Left ventricle myocardium superior (tissue), 1 donor: ENCODE measurements at places on chromosomes 3 and 15. TPM values are rescaled to one million over a fixed set of nuclear protein-coding genes. Genes with fewer than 3 reads are reported as not detected.
A peak's percentile ranks its signal among the peaks of the same experiment; 100 is the strongest.

- DNase-seq, result no peak
Measured at GRCh38 chr15:91061997-91062396, 38.1 kb upstream of the SV2B start.

GRCh38 chr3:81929697-81930096 lies 168.3 kb upstream of the GBE1 start:
- no peak for DNase-seq

GRCh38 chr3:63762180-63762579 lies 56.9 kb upstream of the C3orf49 start:
- DNase-seq, result no peak

- DNase-seq, result no peak
Measured at GRCh38 chr15:85684174-85684710, 110.5 kb downstream of the KLHL25 start.

DNA sequence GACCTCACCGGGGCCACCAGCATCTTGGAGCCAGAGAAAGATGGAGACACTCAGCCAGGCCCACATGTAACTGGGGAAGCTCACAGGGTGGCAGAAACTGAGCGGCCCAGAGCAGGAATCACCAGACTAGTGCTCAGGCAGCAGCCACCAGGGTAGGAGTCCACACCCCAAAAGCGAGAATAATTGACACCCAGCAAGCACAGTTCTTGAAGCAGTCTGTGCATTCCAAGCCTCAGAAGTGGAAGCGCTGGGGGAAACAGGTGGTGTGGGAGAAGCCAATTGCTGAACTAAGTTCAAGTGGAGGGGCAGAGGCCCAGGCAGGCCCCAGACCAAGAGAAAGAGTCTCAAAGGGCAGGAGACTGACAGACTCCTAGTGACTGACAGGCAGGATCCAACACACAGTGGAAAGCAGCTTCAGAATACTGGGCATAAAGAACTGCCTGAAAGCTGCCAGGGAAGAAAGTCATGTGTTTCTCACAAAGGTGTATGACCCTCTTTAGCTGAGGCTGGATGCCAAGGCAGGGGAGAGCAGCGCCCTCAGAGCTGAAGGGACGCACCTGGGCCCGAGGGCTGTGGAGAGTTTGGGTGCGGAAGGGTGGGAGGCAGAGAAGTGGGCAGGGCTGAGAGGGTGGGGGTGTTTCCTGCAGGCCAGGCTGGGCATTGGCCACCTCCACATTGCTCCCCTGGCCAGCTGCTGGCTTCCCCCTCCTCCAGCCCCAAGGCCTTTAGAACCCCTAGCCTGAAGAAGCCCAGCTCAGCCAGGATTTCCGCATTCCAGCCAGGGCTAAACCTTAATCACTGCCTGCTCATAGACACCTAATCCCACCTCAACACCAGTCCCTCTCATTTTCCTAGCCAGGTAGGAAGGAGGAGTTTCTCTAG lies 7.7 kb downstream of the NT5DC2 start:
- peak; percentile 35 for DNase-seq

DNA sequence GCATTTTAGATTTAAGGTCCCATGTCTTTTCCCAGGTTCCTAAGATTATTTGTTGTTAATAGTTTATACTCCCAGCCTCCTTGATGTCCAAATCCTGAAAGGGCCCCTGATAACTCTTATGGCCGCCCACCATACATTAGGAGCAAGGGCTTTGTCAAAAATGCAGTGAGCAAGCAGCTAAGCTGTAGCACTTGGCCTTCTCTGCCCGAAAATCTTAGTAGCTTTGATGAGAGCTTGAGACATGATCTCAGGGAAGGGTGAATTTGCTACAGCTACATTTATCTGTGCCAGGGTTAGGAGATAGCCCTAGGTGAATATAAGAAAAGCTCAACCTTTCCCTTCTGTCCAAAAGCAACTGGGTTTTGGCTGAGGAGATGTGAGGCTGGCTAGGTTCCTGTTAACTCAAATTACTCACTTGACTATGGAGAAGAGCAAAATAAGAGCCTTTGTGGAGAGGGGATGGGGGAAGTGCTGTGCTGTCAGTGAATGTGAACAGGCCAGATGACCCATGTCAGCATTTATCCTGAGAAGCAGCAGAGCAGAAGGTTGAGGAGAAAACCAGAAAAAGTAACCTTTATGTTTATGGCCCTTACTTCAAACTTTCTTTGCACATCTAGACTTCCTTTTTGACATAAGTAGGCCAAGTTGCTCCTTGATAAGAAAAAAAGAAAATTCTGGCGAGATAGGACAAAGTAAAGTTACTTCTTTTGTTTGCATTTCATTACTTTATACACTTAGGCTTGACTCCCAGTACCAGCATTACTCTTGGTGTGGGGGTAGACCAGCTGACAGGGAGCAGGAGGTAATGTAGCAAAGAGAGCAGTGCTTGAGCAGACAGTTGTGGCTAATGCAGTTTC lies 21.1 kb downstream of the MAPK6 start:
- no peak for DNase-seq

DNA sequence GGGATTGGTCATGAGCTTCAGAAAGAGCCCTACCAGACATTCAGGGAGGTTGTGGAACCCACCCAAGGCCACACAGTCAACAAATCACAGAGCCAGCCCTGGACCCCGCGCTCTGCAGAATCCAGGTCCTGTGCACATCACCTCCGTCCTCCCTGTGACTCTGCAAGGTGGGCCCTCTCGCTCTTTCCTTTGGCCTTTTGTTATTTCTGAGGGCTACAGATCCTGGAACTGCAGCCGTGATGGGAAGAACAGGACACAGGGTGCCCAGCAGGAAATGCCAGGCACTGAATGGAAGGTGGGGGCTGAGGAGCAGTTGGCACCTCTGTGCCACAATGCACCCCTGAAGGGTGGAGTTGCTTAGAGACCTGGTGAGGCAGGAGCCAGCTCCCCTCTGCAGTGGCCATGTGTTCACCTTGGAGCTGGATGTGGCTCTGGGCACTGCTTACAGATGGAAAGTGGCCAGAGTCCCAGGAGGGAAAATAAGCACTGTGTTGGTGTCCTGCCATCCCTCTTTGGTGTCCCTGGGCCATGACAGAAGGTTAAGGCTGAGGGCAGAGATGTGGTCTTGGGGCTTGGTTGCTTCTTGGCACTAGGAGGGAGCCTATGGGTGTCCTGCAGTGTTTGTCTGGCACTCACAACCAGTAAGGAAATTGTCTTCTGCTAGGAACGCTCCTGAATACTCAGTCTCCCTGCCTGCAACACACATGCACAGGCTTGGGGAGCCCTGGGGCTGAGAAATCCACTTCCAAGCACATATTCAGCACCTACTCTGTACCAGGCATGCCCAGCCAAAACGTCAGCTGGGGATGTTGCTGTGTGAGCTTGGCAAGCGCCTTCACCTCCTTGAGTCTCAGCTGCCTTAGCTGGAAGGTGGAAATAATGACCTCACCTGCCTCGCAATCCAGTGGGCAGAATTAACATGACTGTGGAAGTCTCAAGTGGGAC lies 98.0 kb upstream of the SLC6A6 start:
- DNase-seq, result no peak

GRCh38 chr15:34353627-34354026 lies 10.5 kb downstream of the NUTM1 start:
- no peak for DNase-seq

Gene PLOD2
- 19.2 TPM for total RNA-seq

Gene ACTRT3
- total RNA-seq, result 0.72 TPM

DNA sequence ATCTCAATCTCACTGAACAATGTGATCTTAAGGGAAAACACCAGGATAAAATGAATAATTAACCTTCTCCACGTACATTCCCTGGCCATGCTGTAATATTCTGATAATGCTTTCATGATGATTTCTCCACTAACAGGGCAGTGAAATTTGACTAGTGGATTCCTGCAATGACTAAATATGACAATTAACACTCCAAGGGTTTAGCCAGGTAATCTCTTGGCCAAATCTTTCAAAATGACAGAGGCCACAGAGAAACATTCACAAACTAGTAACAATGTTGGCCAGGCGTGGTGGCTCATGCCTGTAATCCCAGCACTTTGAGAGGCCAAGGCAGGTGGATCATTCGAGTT lies 31.7 kb upstream of the ST8SIA2 start:
- no peak for DNase-seq

DNA sequence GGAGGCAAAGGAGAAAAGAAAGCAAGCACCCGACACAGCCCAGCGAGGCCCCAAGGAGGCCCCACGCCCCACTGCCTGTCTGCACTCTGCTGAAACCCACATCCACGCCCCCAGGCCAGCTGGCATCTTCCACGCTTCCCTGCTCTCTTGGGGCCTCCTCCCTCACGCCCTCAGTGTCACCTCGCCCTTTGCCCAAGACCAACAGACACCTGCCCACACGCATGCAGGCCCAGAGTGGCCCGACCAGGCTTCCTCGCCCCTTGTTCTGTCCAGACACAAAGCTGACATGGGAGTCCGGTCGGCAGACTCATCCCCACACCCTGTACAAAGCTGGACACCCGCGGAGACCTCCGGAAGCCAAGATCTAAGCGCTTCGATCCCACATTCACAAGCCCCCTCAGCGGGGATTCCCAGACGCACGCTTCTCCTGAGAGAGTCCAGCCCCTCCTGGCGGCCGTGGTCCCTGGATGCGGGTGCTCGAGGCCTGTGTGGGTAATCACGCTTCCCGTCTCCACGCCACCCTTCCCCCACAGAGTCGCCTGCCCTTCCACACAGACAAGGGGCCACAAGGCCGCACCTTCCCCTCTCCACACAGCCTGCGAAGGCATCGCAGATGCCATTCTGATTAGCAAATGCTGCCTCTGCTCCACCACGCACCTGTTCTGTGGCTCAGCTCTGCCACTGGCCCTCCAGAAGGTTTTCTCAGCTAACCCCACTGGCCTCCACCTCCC lies 176.6 kb downstream of the XXYLT1 start:
- peak; percentile 26 for DNase-seq

Gene SNX1
- 89.7 TPM for total RNA-seq

GRCh38 chr15:82174471-82175235 lies 87.9 kb downstream of the EFL1 start:
- no peak for DNase-seq

Gene NEK4
- 21.3 TPM for total RNA-seq

Gene ADCY5
- total RNA-seq, result 273 TPM

Gene MDFIC2
- not detected for total RNA-seq

DNA sequence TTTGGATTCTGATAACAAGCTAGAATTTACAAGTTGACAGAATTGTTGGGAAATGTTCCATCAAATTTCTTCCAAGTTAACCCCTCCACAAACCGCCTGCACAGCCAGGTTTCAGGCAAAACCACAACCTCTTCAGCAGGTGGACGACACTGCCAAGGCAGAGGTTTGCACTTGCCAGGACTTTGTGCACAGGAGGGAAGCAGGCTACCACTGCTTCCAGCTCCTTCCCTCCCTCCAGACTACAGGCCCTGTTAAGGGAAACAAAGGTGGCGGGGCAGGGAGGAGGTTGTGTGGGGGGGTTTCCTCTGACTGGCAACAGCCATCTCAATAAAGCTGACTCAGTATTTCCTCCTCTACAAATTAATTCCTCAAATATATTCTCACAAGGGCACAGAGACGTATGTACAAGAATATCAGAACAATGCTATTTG lies 42.2 kb downstream of the TBC1D2B start:
- peak; percentile 38 for DNase-seq
